ENCODE measurements at places on chromosomes 3 and 15.

DNA sequence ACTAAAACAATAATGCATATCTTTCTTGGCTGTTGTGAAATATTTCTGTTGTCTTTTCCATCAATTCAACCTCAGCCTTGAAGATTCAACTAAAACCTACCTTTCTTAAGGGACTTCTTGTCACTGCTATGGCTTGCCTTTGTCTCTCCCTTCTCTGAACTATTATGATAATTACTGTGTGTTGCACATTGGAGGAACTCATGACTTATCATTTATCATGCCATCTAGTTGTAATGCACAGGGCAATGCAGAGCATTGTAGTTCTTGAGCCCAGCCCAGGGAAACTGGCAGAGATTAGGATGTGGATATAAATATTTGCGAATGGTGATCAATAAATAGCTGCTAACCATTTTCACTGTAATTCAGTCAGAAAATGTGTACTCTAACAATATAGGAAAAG, 427.1 kb upstream of the FRG2C start:
- no peak for DNase-seq

- peak; percentile 0 for DNase-seq
Observed at GRCh38 chr3:32557640-32558352, 12.9 kb downstream of the DYNC1LI1 start.

- DNase-seq, result no peak
Observed at GRCh38 chr3:136110481-136110880, 85.7 kb downstream of the MSL2 start.

- no peak for DNase-seq
Observed at GRCh38 chr3:113293348-113293747, 82.0 kb downstream of the BOC start.

GRCh38 chr15:41974041-41974440, 1.7 kb upstream of the EHD4 start:
- no peak for DNase-seq

DNA sequence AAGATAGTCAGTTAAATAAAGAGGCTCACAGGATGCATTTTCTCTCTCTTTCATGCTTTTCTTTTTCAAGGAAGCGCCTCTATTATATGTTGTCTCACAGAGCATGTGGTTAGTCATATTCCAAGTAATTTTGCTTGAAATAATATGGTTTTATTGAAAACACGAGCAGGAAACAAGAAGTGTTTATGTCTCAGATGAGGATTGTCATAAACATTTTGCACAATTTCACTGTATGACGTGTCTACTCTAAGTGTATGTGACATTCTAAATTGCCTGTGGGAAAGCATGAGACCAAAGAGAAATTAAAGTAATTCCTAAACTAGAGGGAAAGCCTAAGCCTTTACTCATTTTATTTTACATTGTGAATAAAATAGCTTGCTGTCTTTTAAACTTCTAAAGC, 818.6 kb downstream of the EPHA3 start:
- DNase-seq, result no peak

DNA sequence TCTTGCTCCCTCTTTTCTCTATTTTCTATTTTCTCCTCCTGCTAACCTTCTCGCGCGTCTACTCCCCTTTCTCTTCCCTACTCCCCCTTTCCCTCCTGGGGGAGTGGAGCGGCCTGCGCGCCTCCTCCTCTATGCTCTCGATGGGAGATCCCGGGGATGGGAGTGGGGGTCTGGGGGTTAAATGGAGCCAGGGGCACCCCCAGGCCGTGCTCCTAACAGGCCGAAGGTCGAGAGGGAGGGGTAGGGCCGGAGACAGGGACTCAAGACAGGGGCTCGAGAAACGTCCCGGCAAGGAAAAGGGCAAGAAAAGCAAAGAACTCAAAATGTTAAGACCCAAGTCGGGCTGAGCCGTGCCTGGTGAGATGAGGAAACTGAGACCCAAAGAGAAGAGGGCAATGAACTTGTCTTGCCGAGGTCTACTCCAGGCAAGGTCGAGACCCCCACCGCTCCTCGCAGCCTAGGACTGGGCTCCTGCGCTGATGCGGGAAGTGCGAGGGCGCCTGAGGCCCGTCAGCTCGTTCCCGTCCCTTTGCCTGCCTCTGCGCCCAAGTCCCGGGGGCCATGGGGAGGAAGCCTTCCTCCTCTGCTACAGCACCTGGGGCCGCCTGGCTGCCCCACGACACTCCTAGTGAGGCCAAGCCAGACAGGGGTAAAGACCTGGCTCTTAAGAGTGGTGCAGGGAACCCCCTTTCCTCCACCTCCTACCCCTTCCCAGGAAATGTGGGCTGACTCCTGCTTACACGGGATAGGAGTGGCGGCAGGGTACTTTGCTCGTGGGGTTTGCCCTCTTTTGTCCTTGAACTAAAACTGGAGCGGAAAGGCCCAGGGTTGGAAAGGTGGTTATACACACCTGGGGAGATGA, 770 bp upstream of the MEGF11 start:
- no peak for DNase-seq

DNA sequence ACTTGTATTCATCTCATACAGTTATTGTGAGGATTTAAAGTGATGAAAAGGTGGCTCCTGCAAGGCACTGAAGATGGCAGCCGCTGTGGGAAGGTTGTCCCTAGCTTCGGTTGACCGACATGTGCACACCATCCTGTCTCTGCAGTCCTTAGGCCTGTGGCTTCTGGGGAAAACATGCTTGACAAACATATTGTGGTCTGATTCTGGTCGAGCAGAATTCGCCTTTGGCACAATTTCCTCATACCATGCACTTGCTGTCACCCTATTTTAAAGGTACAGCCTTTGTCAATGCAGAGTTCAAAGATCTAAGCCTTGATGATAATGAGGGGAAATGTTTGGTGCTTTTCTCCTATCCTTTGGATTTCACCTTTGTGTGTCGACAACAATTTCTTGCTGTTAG, 50.9 kb downstream of the PRICKLE2 start:
- DNase-seq, result no peak

GRCh38 chr3:171329746-171330145, 130.5 kb downstream of the TNIK start:
- DNase-seq, result no peak

DNA sequence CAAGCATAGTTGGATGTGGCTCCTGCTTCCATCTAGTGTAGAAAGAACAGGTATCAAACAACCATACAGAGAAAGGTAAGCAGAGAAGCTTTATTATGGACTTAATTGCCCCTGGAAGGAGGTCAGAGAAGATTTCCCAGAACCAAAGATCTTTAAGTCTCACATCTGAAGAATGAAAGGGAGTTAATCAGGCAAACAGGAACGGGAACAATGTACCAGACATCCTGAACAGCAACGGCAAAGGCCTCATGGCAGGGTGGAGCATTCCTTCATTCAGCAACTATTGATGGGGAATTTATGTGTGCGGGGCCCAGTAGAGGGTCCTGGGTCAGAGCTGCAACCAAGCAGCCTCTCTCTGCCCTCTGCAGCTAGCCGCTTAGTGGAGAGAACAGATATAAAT, 61.5 kb downstream of the LMCD1 start:
- DNase-seq, result no peak

GRCh38 chr15:49652922-49653321, 32.1 kb downstream of the DTWD1 start:
- no peak for DNase-seq

DNA sequence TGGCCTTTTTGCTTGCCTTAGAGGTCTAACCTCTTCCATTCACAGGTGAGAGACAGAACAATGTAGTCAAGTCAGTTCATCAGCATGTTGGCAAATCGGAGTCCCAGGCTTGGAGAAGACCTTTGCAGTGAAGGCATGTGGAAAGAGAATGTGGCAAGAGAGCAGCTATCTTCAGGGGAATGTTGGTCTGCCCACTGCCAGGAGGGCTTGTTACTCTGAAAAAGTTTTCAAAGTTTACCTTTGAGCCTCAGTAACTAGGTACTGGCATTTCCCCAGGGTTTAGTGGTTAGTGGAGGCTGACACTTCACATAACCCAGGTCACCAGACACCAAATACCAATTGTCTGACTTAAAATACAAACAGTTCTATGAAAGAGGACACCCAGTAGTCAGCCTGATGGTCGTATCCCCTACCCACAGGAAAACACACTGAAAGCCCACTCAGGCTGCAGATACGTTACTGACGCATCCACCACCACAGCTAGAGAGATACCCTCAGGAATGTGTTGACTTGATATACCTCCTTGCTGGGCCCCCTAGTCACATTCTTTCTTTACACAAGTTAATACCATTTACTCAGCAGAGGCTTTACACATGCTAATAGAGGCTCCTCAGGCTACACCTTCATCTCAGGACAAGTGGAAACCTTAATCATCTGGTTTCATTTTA, 9.7 kb upstream of the ARID3B start:
- DNase-seq, result no peak

DNA sequence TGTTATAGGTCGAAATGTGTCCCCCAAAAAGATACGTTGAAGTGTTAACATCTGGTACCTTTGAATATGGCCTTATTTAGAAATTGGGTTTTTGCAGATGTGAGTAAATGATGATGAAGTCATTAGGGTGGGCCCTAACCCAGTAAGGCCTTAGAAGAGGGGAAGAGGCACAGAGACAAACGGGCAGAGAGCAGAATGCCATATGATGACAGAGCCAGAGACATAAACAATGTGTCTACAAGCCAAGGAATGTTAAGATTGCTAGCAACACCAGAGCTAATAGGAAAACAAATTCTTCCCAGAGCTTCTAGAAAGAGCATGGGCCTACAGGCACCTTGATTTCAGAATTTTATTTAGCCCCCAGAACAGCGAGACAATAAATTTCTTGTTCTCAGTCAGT, 693.1 kb upstream of the NECTIN3 start:
- DNase-seq, result no peak
